Activated naive CD4-positive, alpha-beta T cell treated with anti-CD3 and anti-CD28 coated beads, Interleukin-2, amount 10 ng/mL, durations not matched to agents 7 days and 5 days (primary cell): ENCODE measurements at places on chromosomes 5 and 9.

DNA sequence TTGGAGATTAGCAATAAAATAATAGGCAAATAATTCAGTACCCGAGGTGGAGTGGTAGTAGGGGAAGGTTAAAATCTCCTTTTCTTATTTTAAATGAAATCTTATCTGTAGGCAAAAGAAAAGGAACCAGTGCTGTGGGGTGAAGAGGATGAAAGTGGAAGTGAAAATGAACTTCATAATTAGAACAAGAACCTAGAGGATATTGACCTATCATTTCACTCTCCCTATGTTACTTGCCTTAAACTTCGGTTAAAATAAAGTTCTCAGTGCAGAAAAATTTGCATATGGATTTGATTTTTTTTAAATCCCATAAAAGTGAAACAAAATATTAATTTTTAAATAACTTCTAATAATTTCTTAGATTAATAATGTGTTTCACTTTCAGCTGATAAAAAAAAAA, 1094.9 kb upstream of the C9orf72 start:
- DNase-seq = no peak

GRCh38 chr9:33435821-33436277, 11.5 kb downstream of the AQP3 start:
- DNase-seq = no peak

DNA sequence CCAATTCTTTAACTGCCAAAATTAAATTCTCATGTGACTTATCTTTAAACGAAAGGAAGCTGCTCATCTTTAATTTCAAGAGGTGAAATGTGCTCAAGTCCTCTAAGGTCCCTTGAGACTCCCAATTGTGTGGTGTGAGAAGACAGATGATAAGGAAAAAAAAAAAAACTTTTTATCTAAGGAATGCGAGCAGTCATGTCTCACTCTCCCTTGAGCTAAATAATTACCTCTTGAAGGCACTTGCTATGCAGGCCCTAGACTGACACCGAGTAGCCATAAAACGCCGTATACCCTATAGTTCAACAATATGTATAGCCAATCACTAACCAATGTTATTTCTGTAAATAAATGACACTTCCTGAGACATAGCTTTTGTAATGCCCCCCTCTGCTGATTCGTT, 1.5 kb upstream of the DTWD2 start:
- DNase-seq = no peak

DNA sequence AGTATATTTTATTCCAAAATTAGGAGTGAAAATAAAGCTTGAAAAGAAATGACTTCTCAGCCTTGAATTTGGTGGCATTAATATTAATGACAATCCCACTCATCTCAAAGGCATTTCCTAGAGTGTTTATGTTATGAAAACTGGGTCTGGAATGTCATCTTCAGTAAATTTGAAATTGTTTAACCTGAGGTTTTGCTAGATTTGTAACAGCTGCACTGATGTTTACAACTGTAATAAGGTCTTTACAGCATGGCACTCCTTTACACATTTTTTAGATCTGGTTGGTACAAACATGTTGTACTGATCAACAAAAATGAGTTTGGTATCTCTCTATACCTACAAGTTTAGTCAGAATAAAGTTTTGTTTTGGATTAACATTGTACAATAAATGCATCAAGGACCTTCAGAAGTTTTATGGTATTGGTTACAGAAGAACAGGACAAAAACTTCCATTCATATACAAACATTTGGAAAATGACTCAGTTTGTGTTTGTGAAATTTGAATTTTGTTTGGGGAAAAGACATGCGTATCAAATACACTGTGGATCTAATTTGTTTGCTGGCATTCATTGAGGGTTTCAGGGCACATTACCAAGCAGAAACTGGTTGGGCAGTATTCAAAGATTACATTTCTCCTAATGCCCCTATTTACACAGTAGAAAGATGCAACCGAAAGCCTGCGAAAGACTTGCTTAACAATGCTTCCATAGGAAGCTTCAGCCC, 11.6 kb downstream of the FANCC start:
- DNase-seq = no peak

DNA sequence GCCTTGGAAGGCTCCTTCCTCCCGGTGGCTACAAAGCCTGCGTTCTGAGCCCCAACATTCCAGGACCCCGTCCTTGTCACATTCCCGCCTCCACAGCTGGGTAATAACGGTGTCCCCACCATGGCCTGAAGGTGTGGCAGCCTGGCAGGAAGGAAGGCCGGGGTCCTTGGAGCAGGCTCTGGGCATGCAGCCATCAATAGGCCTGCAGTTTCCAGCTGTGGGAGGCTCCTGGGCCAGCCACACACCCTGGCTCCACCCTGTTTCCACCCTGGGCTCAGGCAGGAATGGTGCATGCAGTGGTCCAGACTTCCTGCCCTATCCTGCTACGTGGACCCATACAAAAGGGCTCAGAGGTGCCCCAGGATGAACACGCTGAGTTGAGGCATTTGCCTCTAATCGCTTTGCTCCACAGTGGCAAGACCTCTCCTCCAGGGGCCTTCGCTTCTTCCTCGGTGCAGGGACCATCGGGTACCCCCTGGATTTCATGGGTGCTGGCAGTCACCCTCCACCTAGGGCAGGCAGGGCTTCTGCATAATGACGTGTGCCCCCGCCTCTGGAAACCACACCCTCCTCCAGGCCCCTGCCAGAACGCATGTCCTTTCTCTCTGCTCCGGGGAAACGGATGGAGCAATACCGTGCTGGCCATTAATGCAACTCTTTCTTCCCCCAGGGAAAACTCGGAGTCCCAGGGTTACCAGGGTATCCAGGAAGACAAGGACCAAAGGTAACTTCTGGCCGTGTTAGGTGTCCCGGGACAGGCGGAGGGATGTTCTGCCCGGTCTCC, 95.1 kb upstream of the FCN2 start:
- DNase-seq = no peak

GRCh38 chr9:134150557-134151214, 13.7 kb downstream of the RNU6ATAC start:
- DNase-seq = no peak

GRCh38 chr9:136196404-136197083, 8.4 kb downstream of the LHX3 start:
- no peak for DNase-seq

GRCh38 chr9:34554211-34555001, 31.6 kb upstream of the ENHO start:
- DNase-seq = no peak

- no peak for DNase-seq
These were observed 21.3 kb downstream of the ARRDC3 start for GRCh38 chr5:91361790-91362189.

- DNase-seq = no peak
These were observed 363.5 kb downstream of the CDH9 start for GRCh38 chr5:26674846-26675245.

DNA sequence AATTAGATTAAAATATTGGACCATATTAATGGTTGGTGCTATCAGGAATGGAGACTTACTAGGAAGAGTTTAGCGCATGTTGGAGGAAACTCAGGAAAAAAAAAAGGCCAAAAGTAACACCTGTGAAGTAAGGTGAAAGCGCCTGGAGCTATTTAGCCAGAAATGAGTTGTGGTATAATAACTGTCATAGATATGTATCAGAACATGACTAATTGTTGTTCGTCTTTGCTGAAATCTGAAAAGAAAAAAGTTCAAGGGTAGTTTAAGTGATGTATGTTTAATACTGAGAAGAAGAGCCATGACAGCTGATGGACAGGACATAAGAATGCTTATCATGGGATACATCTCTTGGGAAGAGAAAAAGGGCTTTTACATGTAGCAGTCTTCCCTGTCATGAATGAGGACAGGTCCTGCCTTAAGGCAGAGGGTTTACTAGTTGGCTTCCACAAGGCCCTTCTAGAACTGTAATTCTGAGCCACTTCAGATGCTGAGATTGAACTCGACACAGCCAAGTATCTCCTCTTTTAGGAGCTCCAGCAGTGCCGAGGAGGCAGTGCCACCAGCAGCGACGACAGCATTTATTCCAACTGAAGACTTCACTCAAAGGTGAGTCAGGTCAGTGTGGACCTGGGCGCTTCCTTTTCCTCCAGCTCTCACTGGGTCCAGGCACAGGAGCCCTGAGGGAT, 940 bp upstream of the CAMK4 start:
- DNase-seq = no peak

- no peak for DNase-seq
These were observed 42.5 kb downstream of the SAXO1 start for GRCh38 chr9:18990494-18990893.

GRCh38 chr9:137310189-137311052, 8.3 kb upstream of the NRARP start:
- no peak for DNase-seq

DNA sequence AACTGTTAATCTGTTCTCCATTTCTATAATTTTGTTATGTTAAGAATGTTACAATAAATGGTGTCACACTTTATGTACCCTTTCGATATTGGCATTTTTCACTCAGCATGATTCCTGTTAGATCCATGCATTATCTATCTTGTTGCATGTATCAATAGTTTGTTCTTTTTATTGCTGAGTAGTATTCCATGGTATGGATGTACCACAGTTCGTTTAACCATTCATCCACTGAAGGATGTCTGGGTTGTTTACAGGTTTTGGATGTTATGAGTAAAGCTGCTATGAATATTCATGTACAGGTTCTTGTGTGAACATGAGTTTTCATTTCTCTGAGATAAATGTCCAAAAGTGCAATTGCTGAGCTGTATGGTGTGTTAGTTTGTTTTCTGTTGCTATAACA, 26.3 kb upstream of the CCDC112 start:
- DNase-seq = no peak

GRCh38 chr9:15206903-15207696, 99.9 kb downstream of the TTC39B start:
- DNase-seq = no peak
